Right renal pelvis (tissue), 4 donors: ENCODE measurements at places on chromosomes 3 and 15. TPM values are rescaled to one million over a fixed set of nuclear protein-coding genes. Genes with fewer than 3 reads are reported as not detected.

- DNase-seq: no peak
These were observed 95.8 kb upstream of the TNFAIP8L3 start for GRCh38 chr15:51190424-51191068.

Gene THRB
- polyA plus RNA-seq: 27.7 TPM

Gene SENP2
- 51.0 TPM for polyA plus RNA-seq

DNA sequence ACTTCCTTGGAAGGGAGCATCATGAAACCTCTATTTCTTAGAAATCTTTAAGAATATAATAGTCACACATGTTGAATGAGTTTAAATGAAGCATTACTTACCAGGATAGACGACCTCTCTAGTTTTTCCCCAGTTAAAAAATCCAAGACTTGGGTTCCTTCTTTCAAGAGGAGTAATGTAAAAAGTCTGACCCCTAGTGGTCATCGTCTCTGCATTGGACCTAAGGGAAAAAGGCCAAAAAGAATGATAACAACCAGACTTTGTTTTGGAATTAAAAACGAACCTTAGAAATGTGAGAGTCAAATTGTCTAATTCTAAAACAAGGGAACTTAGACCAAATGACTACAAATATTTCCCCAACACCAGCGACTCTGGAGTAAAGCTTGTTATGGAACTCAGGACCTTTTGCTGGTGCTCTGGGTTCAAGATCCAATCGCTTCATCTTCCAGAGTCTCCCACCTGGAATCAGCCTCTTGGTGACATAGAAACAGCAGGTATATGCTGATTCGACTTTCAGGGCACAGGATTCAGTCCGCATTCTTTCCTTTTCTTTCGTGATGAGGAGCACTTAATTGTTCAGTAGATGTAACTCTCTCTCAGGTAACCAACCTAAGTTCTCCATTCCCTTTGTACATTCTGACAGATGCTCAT is 214.8 kb upstream of the TPRG1 start:
- peak; percentile 58 for DNase-seq

Gene LYZL4
- polyA plus RNA-seq: not detected

DNA sequence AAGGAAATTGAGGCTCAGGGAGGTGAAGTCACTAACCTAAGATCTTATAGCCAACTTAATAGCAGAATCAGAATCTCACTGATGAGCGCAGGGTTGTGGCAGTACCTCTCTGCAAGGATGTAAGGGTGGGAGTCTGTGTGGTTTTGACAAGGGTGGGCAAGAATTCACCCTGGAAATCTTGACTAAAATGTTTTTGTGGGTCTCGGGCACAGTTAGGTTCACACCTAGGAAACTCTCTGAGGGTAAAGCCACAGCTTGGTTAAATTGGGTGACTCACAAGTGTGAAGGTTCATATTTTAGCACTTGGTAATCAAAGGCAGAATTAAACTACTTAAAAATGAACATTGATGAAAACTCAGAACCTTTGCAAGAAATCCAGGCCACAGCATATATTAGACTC is 178.2 kb upstream of the EOMES start:
- no peak for DNase-seq

GRCh38 chr15:57902155-57902554 is 163.4 kb downstream of the ALDH1A2 start:
- no peak for DNase-seq

- no peak for DNase-seq
These were observed 1305.8 kb downstream of the OTOL1 start for GRCh38 chr3:162802228-162802965.

DNA sequence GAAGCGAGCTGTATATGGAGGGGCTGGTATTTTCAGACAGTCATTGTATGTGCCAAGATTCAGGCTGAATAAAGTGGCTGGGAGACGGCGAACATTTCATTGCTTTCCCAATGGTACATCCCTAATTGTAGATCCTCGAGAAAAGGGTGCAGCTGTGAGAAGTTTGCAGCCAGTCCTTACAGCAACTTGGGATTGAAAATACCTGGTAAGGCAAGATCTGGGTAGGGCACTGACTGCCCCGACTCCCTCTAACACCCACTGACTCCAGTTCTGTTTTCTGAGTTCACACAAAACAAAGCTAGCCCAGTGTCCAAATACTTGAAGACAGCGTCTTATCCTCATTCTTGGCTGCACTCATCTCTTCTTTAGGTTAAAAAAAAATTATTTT is 63.7 kb downstream of the EDEM1 start:
- DNase-seq: no peak

DNA sequence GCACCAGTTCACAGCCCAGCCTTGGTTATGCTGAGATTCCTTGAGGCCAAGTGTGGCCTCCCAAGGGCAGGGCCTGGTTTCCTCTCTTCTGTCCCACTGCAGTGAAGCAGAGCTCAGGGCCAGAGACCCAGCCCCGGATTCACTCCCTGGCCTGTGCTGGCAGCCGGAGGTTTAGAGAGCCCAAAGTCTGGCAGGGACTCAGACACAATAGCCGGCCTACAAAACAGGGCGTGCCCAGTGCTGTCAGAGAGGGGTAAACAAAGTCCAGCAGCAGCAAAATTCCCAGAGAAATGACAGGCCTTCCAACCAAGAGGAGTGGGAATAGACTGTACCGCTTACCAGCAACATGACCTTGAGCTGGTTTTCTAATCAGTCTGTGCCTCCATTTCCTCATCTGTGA is 14.0 kb downstream of the VIPR1 start:
- DNase-seq: no peak

Gene ANKUB1
- polyA plus RNA-seq: not detected
